GM10248 (cell line): ENCODE measurements at places on chromosomes 12 and 14.

DNA sequence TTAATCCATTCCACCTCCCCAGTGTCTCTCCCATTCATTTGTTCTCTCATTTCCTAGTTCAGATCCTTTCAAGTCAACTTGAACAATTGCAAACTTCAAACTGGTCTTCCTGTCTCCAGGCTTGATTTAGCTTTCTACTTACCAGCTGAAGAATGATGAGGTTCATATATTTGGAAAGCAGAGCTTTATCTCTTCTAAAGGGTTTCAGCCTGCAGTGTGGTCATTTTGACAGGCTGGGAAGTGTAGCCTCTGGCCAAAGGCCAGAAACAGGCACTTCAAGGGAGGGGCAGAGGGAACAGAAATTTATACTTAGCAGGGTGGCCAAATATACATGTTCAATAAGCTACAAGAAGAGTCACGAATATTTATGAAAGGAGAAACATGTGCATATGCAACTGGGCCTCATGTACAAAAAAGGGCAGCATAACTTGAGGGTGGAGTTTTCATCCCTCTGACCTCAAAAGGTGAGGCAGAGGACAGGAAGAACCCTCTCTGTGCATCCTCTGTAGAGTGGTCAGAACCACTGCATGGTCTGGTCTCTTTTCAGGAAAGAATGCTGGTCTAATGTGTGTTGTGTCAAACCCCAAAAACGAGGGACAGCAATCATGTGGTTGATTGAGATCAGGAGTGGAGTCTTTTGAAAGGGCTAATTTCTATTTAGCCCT, 34.0 kb upstream of the HECTD1 start:
- no peak for DNase-seq

DNA sequence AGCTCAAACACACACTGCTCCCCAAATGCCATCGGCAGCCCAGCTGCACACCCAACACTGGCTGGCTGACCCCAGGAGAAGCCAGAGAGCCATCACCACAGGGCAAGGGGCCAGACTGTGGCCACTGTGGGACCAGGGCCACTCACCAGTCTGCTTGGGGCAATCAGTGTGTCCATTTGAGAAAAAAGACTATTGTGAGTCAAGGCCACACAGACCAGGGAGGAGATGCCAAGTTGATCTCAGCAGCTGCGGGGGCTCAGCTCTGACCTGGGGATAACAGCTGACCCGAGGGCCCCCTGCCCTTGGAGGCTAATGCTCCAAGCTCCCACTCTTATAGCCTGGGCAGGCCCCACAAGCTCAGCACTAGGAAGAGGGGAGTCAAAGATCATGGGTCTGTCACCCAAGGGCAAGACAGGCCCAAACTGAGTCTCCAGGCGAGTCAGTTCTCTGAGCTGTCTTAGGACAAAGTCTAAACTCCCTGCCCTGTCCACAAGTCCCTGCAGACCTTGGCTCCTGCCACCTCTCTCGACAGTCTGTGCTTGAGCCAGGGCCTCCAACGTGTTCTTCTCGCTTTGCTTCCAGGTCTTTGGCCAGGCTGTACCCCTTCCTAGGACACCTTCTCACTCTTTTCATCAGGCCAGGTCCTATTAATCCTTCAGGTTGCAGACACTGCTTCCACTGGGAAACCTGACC, 30.1 kb upstream of the PNMA1 start:
- DNase-seq = no peak

DNA sequence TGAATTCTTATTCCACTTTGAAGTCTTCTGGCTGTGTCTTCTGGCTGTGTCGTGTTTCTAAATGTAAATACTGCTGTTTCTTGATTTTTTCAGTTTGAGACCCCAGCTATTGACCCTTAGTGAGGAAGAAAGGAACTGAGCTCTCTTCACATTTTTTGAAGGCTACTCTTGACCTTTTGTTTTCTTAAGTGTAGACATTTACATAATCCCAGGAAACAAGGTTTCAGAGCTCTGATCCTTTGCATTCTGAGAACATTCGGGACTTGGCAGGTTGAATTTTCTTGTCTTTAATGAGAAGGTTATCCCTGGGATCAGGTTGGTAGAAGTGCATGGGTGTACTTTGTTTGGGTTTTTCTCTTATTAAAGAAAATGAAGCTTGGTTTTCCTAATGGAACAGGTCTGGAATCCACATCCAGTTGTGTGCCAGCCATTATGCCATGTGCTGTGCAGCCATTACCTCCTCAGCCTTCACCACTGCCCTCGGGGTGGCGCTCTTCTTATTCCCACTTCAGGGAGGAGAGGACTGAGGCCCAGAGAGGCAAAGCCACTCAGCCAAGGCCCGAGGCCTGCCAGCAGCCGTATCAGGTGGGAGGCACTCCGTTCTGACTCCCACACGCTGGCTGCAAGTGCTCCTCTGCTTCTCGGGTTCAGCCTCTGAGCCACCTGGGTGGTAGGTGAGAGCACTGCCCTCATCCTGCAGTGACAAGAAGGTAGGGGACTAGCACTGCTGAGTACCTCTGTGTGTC, 120.9 kb downstream of the BEGAIN start:
- DNase-seq = no peak

DNA sequence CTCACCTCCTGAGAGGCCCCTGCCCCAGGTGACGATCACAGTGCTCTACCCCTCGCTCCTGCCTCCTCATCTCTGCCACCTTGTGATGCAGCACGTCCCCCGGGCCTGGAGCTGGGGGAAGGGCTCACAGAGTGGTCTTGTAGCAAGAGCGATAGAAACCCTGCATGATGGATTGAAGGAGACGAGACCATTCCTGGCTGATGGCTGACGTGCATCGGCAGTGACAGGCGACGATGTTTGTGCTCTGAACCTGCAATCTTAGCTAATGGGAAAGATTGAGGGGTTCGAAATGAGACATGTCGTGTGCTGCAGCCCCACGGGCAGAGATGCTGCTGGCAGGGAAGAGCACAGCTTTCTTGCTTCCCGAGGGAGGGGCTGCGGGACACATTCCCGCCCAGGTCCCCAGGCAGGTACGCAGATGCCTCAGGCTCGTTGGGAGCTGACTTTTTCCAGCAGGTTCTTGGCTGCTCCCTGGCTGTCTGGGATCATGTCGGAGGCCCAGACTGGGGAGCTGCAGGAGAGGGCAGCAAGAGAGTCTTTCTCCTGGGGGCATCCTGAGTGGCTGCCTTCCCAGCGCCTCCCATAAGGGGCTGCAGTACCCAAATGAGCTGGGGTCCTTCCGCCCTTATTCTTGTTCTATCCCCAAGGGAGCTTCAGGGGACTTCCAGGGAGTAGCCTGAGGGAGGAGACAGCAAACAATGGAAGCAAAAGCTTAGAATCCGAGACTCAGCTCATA, 38.7 kb upstream of the GPATCH2L start:
- DNase-seq = no peak

DNA sequence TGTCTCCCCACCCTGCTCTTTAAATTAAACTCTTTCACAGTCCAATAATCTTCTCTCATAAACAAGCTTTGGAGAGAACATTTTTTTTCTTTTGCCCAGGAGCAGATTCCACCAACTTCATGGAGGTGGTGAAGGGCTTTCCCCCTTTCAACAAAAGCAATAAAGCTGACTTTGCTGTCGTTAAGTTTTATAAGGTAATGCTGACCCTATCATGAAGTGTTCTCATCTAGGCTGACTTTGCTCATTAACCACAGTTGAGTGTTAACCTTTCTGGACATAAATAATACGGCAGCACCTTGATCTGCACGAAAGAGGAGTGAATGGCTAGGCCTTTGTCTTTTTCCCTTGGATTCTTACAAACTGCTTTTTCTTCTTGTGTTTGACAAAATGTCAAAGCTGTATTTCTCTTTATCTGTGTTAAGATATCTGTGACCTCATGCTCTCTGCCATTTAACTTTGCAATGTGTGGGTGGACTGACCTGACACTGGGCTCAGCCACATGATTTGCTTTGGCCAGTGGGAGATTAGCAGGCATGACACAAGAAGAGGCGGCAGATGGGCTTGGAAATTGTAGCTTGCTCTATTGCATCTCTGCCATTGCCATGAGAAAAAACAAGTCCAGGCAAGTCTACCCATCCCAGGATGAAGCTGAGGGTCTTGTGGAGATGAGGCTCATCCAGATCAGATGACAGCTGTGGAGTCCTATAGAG, 470.9 kb upstream of the CCDC196 start:
- DNase-seq = no peak
